ENCODE measurements at places on chromosomes 6 and 20.

DNA sequence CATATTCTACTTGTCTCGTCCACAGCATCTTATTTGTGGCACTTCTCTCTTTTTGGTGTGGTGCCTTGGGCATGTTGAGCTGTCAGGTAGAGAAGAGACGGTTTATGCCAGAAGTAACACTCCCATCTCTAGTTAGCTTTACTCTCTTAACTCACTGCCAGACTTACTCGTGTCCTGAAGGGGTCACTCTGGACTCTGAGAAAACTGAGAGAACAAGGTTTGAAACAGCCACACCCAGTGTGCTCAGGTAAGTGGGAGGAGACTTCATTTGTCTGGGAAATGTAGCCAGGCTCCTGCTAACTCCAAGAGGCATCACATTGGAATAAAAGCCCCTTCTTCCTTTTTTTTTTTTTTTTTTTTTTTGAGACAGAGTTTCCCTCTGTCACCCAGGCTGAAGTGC is 360.8 kb downstream of the QKI start:
- DNase-seq, result no peak

- no peak for DNase-seq
Measured at GRCh38 chr6:13649393-13649792, 34.3 kb downstream of the NOL7 start.

GRCh38 chr20:57882451-57883161 is 172.8 kb upstream of the PMEPA1 start:
- DNase-seq, result no peak

DNA sequence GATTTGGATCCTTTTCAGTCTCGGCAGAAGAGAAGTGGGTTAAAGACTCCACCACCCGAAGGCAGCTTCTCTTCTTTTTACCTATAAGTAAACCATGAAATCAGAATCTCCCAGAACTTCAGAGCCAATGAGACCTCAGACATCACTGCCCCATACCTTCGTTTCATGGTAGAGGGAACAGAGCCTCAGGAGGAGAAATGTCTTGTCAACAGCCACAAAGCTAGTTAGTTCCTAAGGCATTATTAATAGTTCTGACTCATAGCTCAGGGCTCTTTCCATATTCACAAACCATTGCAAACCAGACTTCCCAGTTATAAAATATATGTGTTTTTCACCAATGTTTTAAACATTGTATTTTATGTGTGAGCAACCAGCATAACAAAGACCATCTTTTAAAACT is 118.7 kb upstream of the RIPOR2 start:
- DNase-seq, result no peak

DNA sequence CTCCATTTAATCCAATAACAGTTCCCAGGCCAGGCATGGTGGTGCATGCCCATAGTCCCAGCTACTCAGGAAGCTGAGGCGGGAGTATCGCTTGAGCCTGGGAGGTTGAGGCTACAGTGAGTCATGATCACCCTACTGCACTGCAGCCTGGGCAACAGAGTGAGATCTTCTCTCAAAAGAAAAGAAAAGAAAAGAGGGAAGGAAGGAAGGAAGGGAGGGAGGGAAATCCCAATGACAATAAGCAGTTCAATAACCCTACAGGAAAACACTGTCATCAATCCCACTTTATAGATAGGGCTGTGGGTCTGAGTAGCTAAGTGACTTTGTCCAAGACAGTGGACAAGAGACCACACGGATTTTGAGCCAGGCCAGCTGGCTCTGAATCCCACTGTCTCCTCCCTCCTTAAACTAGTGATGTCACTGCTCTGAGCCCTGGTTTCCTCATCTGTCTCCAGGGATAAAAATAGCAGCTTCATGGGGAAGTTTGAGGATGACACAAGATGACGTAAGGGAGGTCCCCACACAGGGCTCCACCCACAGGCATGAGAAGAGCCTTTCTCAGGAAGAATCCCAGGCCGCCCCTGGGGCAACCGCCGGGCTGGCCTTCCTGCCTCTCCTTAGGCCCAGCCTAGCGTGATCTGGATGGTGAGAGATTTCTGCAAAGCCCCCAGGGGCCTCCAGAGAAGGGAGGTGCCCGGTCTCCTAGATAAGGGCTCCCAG is 7.2 kb upstream of the TRIB3 start:
- DNase-seq, result no peak

DNA sequence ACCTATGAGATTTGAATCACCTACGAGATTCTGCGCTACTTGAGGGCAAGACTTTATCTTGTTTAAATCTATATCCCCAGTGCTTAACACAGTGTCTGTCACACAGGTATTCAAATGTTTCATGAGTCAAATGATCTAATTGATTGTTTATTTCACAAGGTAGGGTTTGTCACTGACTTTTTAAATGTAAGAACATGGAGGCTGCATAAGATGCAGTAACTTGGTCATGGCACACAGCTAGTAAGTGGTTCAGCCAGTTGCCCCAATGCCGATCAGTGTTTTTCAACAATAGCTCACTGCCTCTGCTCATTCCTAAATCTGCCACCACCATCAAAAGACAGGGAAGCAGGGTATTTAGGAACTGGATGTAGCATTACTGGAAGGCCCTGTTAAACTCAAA is 42.4 kb upstream of the LRRC1 start:
- DNase-seq, result no peak

GRCh38 chr6:42610416-42610815 is 46.6 kb downstream of the UBR2 start:
- no peak for DNase-seq

GRCh38 chr20:17823409-17824144 is 123.8 kb downstream of the BANF2 start:
- DNase-seq, result no peak

GRCh38 chr6:138857775-138858174 is 61.9 kb downstream of the ECT2L start:
- no peak for DNase-seq

DNA sequence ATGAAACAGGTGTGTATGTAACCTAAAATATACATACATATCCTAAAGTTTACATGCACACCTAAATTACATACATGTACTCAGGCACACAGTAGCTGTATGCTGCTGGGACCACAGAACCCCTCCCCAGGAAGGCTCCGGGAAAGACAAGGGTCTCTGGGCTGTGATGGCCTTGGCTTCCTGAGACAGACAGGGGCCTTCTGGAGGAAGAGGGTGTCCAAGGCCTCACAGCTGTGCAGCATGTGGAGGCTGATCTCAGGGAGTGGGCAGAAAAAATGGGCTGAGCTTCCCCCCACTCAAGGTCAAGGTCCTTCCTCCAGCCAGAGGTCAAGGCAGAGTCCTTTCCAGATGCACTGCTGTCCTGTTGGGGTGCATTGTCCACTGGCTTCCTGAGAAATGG is 129.1 kb upstream of the THBS2 start:
- no peak for DNase-seq

Data from stimulated activated naive CD4-positive, alpha-beta T cell treated with Interleukin-2 at 50 U/mL for 16 hours (primary cell).